Fibroblast of pulmonary artery (primary cell): ENCODE measurements at places on chromosomes 13 and 19.

DNA sequence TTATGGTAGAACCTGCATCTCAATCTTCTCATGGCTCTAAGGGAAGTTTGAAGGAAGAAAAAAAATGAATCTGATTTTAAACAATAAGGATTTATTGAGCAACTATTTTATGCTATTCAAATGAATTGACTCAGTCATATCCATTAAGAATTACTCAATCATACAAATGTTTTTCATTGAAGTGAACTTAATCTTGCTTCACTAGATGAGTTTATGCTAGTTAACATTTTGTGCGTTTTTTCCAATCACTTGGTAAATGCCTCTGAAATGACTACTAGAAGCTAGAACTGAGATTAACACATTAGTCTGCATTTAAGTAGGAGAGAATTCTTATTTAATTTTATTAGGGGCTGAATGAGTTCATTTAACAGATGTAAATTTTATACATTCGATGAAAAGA, 25.2 kb downstream of the RXFP2 start:
- no peak for DNase-seq

GRCh38 chr19:3970808-3971598, at the start of gene DAPK3:
Gene DAPK3, minus strand, starts transcription at chr19:3971099. Its CDS starts 1,364 bp downstream, at chr19:3969735.
- DNase-seq: peak; percentile 98

DNA sequence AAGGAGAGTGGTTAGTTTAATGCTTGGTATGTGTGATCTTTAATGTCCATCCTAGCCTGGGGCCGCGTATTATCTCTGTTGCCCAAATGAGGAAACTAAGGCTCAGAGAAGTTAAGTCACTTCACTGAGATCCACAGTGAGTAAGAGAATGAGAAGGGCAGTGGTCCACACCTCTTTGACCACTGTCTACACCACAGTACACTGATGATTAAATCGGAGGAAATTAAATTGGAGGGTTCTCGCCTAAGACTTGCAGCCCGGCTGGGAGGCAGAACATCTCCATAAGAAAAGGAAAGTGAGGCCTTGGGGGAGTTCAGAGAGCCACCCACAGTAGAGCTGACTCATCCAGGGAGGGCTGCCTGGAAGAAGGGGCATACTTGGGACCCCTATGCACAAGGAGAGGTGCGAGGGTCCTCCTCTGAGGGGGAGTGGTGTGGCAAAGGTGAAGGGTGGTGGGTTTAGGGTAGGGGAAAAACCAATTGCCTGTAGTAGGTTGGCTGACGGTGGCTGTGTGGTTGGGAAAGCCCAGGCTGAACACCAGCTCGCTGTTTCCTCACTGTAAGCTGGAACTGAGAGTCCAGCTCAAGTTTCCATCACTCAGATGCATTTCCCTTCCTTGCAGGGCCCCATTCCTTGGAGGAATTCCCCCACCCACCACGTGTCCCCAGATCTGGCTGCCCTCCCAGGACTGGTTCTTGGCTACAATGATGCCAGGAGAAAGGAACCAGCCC, 15.0 kb upstream of the DHRS12 start:
- DNase-seq: peak; percentile 62

GRCh38 chr19:11234486-11235075, 4.8 kb upstream of the ANGPTL8 start:
- no peak for DNase-seq

GRCh38 chr19:23983406-23983805, 68.7 kb downstream of the ZNF726 start:
- no peak for DNase-seq

DNA sequence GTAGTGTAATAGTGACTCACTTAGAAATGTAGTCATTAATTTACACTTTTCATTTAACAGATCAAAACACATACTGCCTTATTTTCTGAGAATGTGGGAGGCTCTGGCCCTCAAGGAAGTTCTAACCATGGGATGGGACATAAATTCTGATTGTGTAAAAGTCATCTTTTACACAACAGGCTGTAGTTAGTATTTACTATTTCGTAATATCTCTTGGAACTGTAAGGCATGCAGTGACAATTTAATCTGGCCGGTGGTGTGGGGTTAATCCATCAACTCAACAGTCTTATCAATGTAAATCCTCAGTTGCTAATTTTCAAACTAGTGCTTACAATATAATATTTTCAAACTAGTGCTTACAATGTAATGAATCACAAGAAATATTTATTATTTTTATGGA, 1599.2 kb downstream of the EFNB2 start:
- no peak for DNase-seq

GRCh38 chr13:79481685-79482052, 714 bp downstream of the NDFIP2 start:
- DNase-seq: no peak

DNA sequence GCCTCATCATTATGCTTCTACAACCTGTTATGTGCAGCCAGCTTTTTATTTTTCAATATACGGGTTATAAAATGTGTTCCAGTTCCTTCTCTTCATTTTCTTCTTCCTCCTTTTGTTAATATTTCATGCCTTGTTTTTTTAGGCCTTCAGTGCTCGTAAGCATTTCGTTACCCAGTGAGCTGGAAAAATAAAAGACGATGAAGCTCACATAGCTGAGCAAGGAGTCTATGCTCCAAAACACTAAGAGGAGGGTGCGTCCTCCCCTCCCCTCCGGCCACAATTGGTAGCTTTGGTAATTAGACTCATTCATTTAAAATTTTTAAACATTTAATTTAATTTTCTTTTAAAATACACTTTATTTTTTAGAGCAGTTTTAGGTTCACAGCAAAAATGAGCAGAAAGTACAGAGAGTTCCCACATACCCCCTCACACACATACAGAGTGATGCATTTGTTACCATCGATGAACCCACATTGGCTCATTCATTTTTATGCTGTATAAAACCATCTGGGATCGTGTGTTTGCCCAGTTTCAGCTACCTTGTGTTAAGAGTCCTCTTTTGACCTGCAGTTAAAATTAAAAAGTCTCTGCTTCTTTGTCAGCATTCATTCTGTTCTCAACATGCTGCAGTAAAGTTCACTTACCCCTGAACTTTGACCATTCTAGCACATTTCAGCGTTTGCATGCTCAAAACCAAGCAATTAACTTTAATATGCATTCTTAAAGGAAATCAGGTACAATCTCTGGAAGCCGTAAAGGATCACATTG, 223.9 kb downstream of the LACC1 start:
- DNase-seq: no peak

DNA sequence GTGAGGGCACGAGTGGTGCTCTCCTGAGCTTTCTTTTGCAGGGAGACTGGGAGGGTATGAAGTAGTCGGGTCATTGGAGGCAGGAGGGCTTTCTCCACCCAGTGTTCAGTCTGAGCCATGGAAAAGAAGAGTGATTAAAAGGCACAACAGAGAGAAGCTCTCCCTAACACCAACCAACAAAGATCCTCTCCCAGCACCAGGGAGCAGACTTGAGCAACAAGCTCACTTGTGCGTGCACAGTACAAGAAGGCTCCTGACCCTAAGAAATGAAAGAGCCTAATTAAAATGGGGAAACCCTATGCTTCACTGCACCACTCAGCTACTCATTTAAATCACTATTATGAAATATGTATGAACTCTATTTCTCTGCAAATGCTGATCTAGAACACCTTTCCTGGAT, 276.3 kb upstream of the SOX21 start:
- peak; percentile 23 for DNase-seq

DNA sequence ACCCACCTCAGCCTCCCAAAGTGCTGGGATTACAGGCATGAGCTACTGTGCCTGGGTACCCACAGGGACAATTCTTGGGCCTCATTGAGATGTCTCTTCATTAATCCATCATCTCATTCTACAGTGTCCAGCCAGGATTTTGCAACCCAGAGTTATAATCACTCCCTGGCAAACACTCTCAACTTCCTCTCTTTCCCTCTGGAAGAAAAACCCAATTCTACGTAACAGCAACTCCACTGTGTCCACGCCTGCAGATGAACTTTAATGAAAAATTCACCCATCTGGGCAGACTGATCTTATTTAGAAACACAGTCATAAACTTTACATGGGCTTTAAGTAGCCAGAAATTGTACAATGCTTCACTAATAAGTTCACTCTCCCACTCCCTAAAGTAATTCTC, 90.1 kb upstream of the ABCC4 start:
- peak; percentile 12 for DNase-seq
